Melanocyte of skin (primary cell): ENCODE measurements at places on chromosomes 5 and 9. TPM values are rescaled to one million over a fixed set of nuclear protein-coding genes. Genes with fewer than 3 reads are reported as not detected.

Gene IFNE
- under 0.01 TPM in 1 of 2 replicates, not detected in the other for total RNA-seq

Gene SPOUT1
- total RNA-seq, result 23.0 and 24.2 TPM in 2 replicates

Gene IFNK
- total RNA-seq, result not detected in 2 replicates

Gene EPB41L4B
- not detected in 2 replicates for total RNA-seq

Gene CDC25C
- 3.3 and 6.9 TPM in 2 replicates for total RNA-seq
